A549 treated with ZK216348 at 1 μM for 4 hours (cell line): ENCODE measurements at places on chromosomes 3 and 15. TPM values are rescaled to one million over a fixed set of nuclear protein-coding genes. Genes with fewer than 3 reads are reported as not detected.

Gene MSL2
- total RNA-seq, result 5.8 to 9.7 TPM (median 7.3 TPM) in 5 replicates

Gene LAMB2
- total RNA-seq, result 60.1 to 124 TPM (median 114 TPM) in 5 replicates

Gene CD80
- total RNA-seq, result not detected in 5 replicates

Gene DIPK2A
- 3.8 to 7.7 TPM (median 6.5 TPM) in 5 replicates for total RNA-seq
